ENCODE measurements at places on chromosomes 4 and X. TPM values are rescaled to one million over a fixed set of nuclear protein-coding genes. Genes with fewer than 3 reads are reported as not detected.

The SH2D1A gene
- not detected for total RNA-seq

The GPR101 gene
- total RNA-seq: not detected

The MAGEC2 gene
- total RNA-seq: not detected

The SPANXB1 gene
- total RNA-seq: not detected

The PAGE3 gene
- not detected for total RNA-seq

The RAP2C gene
- total RNA-seq: 10.3 TPM

The FHL1 gene
- 1,402 TPM for total RNA-seq

The PABPC5 gene
- 4.6 TPM for total RNA-seq

The FAM114A1 gene
- total RNA-seq: 120 TPM

The UFSP2 gene
- total RNA-seq: 31.3 TPM

The HTT gene
- total RNA-seq: 17.0 TPM

The SLC6A14 gene
- total RNA-seq: not detected

The RASGEF1B gene
- 10.3 TPM for total RNA-seq

The NMU gene
- not detected for total RNA-seq

The TKTL2 gene
- 0.16 TPM for total RNA-seq

The REPS2 gene
- 6.1 TPM for total RNA-seq

The PGAM4 gene
- not detected for total RNA-seq

The DOK7 gene
- not detected for total RNA-seq

The TBX22 gene
- not detected for total RNA-seq

The SLC25A53 gene
- total RNA-seq: 23.5 TPM

The HMGB2 gene
- 66.7 TPM for total RNA-seq

The MEPE gene
- total RNA-seq: not detected

The GCNA gene
- total RNA-seq: 1.4 TPM

The ALPK1 gene
- total RNA-seq: 27.4 TPM

The SPARCL1 gene
- 1,005 TPM for total RNA-seq

The MAGEB10 gene
- total RNA-seq: not detected

The GATA1 gene
- not detected for total RNA-seq

The HMX1 gene
- total RNA-seq: 1.1 TPM

All from sigmoid colon (tissue), 7 donors.